ENCODE measurements at places on chromosomes 4 and X.

GRCh38 chrX:56289449-56289848 lies 57.3 kb downstream of the KLF8 start:
- DNase-seq: no peak

DNA sequence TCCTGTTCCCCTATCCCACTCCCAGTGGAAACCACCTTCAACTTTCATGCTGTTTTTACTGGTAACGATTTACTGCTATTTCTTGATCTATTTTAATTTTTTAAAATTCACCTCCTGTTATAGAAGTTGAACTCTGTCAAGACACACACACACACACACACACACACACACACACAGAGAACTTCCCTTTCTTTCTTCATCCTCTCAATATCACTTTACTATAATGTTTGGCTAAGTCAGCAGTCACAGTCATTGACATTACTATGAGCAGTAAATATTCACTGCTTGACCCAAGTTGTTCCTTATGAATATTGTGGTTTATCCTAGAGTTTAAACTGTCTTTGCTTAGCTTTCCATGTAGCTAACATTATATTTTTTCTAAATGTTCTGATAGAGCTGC lies 24.0 kb upstream of the SGMS2 start:
- no peak for DNase-seq

- no peak for DNase-seq
Observed at GRCh38 chrX:114127411-114128025, 456.4 kb upstream of the HTR2C start.

- DNase-seq: no peak
Observed at GRCh38 chr4:88979276-88979675, 77.7 kb downstream of the FAM13A start.
